Occipital lobe (tissue), 3 donors: ENCODE measurements at places on chromosomes 11 and 22.

DNA sequence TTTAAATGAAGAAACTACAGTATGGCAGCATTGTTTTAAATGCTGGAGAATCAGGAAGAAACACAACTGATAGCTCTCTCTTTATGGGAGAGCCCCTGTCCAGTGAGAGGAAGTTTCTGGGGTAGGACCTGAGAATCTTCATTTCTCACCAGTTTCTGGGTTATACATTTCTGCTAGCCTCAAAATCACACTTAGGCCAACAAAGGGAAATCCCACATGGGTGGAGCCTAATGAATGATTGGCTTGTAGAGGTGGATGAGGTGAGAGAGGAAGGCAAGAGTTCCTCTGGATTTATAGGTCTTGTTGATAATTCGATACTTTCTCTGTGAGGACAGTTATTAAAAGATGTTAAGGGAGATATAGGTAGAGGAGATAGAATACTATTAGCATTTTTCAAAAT is 1397.3 kb upstream of the TENM4 start:
- DNase-seq, result no peak

DNA sequence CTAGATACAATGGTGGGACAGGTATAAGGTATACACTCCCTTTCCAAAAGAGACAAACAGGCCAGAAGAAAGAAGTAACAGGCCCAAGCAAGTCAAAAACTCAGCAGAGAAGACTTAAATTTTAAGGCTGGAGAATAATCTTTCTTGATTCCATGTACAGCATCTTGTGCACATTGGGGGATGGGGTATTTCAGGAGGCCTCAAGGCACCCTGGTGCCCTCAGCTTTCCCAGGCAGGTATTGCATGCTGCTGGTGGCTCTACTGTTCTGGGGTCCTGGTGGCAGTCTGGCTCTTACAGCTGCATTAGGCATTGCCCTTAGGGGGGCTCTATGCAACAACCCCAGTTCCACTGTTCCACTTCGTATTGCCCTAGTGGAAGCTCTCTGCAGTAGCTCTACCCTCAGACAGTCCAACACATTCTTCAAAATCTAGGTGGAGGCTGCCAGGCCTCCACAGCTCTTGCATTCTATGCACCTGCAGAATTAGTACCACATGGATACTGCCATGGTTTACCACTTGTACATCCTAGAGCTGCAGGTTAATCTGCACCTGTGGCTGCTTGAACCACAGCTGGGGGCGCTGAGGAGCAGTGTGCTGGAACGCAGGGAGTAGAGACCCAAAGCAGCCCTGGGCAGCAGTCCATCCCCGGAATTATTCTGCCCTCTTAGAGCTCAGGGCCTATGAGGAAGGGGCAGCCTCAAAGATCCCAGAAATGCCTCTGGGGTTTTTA is 4.2 kb upstream of the CTSC start:
- no peak for DNase-seq

DNA sequence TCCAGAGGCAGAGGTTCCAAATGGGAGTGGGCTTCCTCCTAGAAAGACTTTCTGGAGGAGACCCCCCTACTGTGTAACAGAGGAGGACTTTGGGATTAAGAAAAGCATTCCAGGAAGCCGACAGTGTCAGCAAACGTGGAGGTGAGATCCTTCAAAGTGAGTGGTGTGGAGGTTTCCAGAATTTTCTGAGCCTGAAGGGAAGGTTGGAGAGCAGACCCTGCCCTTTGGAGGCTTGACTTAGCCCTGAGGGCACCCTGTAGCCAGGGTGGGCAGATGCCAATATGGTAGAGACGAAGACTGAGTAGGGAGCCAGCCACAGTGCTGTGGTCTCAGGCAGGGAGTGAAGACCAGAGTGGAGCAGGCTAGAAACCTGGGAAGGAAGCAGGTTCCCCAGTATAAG is 1.8 kb upstream of the KLHL22 start:
- DNase-seq, result no peak

DNA sequence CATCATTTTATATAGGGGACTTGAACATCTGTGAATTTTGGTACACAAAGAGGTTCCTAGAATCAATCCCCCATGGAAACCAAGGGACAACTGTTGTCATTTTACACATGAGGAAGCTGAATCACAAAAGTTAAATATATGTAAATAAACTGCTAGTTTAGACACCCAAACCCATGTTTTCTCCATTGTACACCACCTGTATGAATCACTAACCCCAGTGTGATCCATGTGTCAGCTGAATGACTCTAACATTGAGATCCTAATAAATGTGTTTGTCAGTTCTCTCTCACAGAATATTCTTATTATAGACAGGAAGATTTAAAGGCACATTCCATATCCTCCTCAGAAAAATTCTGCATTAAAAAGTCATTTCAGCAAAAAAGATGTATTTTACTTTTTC is 83.3 kb downstream of the ATG16L2 start:
- no peak for DNase-seq

GRCh38 chr22:19714312-19715187 is at the start of gene SEPTIN5:
Gene SEPTIN5 (plus strand): TSS chr22:19714503. CDS start chr22:19714589, 86 bp downstream.
- DNase-seq, result no peak

DNA sequence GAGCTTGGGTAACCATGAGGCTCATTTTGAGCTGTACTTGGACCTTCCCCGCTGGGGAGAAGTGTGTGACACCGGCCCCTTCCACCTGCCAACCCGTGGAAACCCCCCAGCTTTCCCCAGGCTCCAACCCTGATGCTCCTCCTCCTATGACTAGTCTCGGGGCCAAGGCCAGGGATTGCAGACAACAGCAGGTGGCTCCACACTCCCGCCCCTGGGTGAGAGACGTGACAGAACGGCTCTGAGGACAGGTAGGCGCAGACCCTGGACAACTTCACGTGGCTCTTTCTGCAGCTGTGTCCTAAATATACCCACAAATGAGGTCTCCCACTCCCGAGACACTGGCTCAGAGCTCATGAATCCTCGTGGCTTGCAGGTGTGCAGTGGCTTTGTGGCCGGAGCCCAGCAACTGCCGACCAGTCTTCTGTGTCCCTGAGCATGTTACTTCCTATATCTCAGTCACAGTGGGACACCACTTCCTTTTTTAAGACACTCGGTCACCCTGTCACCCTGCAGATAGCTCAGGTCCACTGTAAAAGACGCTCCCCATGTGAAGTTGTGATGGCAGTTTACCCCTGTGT is 55.2 kb downstream of the NECTIN1 start:
- no peak for DNase-seq

GRCh38 chr11:104668797-104669463 is 229.3 kb downstream of the CASP12 start:
- no peak for DNase-seq

DNA sequence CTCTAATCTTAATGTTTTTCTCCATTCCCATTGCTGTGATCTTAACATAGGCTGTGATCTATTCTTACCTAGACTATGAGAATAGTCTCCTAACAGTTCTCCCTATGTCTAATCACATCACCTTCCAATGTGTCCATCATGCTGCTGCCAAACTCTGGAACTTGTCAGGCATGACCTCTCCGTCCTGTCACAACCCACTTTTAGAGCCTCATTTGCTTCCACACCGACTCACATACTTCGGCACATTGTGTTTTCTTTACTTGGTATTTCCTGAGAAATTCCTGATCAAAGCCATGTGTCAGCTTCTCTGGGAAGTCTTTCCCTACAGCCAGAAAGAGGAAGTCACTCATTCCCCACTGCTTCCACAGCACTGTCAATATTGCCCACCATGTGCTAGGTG is 40.5 kb upstream of the BIRC3 start:
- DNase-seq, result no peak
